ENCODE measurements at places on chromosomes 12 and 14.

DNA sequence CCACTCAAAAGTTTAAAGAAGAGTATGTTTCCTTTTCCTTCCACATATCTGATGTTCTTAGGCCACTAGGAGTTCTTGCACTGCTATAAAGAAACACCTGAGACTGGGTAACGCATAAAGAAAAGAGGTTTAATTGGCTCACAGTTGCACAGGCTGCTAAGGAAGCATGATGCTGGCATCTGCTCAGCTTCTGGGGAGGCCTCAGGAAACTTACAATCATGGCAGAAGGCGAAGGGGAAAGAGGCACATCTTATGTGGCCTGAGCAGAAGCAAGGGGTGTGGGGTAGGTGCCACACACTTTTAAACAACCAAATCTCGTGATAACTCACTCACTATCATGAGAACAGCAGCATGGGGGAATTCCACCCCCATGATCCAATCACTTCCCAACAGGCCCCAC, 7.7 kb upstream of the CRADD start:
- no peak for DNase-seq

DNA sequence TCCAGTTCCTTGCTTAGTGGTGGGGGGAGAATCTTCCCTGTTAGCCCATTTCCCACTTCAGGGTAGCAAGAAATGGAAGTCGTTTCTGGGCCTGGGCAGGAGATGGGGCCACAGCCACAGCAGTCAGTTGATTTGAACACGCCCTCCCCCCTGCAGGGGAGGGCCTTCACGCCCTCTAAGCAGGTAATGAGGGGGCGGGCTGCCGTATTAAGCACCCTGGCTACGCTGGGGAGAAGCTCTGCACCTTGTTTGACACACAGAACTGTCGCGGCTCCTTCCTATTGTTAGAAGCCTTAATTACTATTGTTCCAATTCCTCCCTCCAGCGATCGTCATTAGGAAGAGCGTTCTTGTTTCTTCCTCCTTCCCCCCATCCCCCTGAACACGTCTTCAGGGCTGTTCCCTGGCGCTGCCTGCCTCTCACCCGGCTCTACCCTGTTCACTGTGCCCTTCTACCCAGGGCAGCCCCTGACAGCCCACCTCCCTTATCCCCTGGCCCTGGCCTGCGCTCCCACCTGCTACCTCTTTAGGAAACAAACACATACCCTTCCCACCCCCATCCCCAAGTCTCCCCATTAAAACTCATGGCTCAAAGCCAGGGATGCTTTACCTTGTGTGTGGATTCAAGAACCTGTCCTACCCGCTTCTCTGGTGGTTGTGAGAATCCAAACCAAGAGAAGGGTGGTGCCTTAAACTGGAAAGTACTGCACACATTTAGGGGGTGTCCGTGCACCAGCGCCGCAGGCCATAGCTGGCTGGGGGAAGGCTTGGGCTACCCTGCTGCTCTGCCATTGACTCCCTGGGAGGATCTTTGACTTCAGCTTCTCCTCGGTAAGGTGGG, 137.6 kb downstream of the TSPAN9 start:
- no peak for DNase-seq

GRCh38 chr14:103593577-103593976, 30.8 kb downstream of the COA8 start:
- DNase-seq = no peak

- peak; percentile 80 for DNase-seq
Observed at GRCh38 chr12:98399532-98399931, 115.9 kb upstream of the TMPO start.

- DNase-seq = peak; percentile 68
Observed at GRCh38 chr12:78470354-78471195, 394.0 kb upstream of the SYT1 start.

DNA sequence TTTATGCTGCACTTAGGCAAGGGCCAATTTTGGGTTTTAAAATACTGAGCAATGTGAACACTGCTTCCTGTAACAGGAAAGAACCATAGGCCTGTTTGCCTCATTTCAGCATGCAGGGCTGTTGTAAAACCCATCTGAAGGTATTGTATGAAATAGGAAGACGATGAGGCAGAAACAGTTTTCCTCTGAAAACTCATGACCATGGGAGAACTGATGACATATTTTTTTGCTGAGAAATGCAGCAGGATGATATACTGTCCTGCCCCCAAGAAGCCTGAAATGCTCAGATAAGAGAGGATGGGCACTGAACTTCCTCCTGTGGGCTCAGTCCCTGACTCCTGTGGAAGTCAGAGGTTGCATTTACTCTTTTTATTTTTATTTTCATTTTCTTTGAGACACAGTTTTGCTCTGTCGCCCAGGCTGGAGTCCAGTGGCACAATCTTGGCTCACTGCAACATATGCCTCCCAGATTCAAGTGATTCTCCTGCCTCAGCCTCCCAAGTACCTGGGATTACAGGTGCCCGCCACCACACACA, 17.4 kb downstream of the PYGL start:
- peak; percentile 16 for DNase-seq

DNA sequence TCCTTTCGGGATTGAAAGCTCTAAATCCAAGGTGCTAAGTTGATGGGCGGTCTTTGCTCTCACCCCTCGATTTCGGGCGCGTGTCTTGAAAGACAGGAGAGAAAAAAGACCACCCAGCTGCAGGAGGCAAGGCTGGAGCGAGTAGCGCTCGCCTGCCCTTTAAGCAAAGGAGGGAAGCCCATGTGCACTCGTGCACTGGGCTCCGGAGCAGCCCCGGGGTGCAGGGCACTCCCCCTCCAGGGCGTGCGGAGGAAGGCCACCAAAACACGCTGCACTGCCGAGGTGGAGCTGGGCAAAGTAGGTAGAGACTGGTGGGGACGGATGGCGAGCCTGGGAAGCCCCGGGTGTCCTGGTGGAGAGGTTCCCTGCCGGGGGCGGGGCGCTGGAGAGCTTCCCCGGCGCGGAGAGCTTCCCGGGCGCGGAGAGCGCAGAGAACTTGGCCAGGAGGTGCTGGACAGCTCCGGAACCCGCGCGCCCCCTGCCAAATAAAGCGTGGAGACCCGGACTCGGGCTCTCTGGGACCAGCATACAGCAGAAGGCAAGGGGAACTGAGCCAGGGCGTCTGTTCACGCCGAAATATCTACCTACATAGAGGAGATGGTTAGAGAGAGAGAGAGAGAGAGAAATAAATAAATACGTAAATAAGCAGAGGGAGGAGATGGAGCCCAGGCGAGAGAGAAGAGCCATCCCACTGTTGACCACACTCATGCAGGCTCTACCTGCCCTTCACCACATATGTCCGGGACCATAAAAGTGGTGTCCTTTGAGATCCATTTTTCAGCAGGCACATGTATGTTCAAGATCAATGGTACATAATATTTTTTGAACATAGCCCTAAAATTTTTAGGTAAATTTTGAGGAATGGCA, 662 bp upstream of the NELL2 start:
- peak; percentile 19 for DNase-seq

GRCh38 chr14:91113829-91114078, at the start of gene DGLUCY:
Gene DGLUCY, plus strand, starts transcription at chr14:91114073. Its CDS starts 46,222 bp downstream, at chr14:91160295.
- no peak for DNase-seq

- no peak for DNase-seq
Observed at GRCh38 chr14:44291366-44291915, 215.6 kb downstream of the FSCB start.

- no peak for DNase-seq
Observed at GRCh38 chr12:6057700-6058099, 66.8 kb downstream of the VWF start.

DNA sequence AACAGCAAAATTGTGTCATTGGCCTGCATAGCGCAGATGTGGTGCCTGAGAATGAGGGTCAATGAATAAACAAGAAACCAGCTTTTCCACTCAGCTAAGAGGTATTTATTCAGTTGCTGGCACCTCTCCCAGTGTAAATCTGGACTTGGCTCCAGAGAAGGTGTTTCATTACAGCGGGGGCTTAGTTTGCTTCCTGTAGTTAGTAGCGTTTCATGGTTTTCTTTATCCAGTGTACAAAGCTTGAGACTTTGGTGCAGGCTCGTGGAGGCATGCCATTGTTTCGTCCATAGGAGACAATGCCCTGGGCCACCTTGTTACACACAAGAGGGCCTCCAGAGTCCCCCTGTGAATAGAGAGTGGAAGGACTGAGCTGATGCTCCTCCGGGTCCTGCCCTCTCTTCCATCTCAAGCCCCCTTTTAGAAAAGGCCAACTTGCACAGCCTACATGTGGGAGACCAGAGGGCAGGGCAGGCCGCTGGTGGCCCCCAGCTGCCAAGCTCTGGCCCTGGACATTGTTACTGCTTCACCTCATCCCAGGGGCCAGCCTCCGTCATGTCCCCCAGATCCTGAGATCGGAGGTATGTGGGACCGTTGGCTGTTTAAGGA, 3.0 kb downstream of the GZMB start:
- DNase-seq = peak; percentile 17

- DNase-seq = no peak
Observed at GRCh38 chr14:36268121-36268520, 52.3 kb downstream of the MBIP start.

- peak; percentile 28 for DNase-seq
Observed at GRCh38 chr12:19154686-19155085, 25.2 kb downstream of the PLEKHA5 start.
